T-helper 17 cell (primary cell): ENCODE measurements at places on chromosomes 12 and 14. TPM values are rescaled to one million over a fixed set of nuclear protein-coding genes. Genes with fewer than 3 reads are reported as not detected.

DNA sequence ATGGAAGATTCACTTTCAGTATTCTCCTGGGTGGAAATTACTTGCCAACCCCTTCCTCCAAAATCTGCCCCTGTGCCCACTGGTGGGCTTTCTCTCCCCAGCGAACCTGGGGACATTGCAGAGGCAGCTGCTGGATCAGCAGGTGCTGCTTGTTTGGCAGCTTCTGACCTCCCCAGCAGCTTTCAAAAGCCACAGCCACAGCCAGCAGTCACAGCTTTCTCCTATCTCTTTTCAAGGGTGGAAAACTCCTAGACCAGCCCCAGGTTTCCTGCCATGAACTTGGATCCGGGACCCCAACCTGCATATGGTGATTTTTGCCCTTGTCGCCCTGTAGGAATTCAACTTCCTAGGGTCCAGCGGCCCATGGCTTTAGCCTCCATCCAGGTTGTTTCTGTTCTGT lies 330.8 kb downstream of the ADAMTS20 start:
- DNase-seq = no peak

- DNase-seq = no peak
Observed at GRCh38 chr14:31749275-31749674, 188.1 kb downstream of the NUBPL start.

- DNase-seq = no peak
Observed at GRCh38 chr12:39722504-39722903, 102.9 kb upstream of the ABCD2 start.

The BTBD6 gene
- total RNA-seq = 34.9 TPM

DNA sequence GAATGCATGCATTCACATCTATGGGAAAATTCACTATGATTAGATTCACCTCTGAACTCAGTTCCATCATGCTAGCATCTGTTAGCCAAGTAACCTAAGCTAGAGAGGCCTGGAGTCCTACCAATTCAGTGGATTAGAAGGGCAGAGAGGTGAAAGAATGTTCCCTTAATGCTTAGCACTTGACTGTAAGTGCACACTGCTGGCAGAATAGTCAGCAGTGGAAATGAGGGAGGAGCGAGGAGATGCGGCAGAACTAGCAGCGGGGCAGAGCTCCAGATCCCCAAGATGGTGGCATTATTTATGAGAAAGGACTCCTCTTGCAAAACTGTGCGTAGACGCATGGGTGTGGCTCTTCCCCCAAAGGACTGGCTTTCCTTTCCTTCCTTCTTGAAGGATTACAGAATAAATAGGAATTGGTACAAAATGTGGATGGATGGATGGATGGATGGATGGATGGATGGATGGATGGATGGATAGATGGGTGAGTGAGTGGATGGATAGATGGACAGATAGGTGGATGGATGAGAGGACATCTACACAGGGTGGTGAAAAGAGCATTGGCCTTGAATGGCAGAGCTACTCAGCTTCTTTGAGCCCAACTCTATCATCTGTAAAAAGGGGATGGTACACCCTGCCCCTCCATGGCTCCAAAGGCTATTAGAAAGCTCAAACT lies 227.2 kb downstream of the CHST11 start:
- DNase-seq = no peak

GRCh38 chr12:118344829-118345228 lies 27.9 kb downstream of the TAOK3 start:
- DNase-seq = no peak

- no peak for DNase-seq
Observed at GRCh38 chr14:98006008-98006407, 1208.8 kb downstream of the VRK1 start.

DNA sequence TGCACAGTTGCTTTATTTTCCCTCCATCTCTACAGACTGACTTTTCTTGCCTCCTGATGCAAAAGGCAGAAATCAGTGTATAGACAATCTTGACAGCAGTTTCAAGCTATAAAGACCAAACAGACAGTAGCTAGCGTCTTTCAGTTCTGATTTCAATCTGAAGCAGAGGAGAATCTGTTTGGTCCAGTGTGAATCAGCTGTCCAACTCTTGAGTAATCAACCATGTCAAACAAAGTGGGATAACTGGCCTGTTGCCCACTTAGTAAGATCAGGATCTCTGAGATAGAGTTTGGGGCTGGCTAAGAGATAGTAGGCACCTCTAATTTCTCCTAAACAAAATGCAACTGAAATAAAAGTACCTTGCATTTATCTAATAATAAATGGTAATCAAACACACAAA lies 797.4 kb upstream of the FBXO33 start:
- DNase-seq = no peak

The ESRRB gene
- total RNA-seq = 0.40 TPM

GRCh38 chr12:75294797-75295196 lies 35.3 kb downstream of the CAPS2 start:
- DNase-seq = no peak

- DNase-seq = no peak
Observed at GRCh38 chr12:100895192-100895591, 100.6 kb downstream of the ANO4 start.

GRCh38 chr14:99080306-99080705 lies 191.7 kb downstream of the BCL11B start:
- DNase-seq = no peak

- DNase-seq = no peak
Observed at GRCh38 chr14:98234208-98234607, 1037.8 kb downstream of the BCL11B start.

- no peak for DNase-seq
Observed at GRCh38 chr14:58873228-58873953, 235.6 kb downstream of the DACT1 start.

GRCh38 chr12:92229381-92229780 lies 83.7 kb upstream of the BTG1 start:
- no peak for DNase-seq

The OASL gene
- 30.3 TPM for total RNA-seq

The HOXC11 gene
- not detected for total RNA-seq

DNA sequence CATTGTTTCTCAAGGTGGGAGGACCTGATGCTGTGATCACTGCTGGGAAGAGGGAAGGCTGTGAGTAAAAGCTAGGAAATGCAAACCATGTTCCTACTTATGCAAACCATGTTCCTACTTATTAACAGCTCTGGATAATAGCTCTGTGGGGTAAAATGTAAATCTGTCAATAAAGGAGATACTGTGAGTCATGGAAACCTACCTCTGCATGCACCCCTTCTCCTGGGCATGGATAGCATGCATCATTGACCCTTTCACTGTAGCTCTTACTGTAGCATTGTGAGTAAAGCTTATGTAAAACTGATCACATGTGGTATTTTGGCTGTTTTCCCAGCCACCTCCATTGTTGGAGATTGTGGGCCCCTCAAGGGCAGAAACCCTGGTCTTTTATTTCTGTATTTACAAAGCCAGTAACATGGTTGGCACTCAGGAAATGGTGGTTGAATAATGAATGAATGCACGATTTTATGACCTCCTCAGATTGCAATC lies 253.7 kb downstream of the GRIN2B start:
- DNase-seq = no peak

DNA sequence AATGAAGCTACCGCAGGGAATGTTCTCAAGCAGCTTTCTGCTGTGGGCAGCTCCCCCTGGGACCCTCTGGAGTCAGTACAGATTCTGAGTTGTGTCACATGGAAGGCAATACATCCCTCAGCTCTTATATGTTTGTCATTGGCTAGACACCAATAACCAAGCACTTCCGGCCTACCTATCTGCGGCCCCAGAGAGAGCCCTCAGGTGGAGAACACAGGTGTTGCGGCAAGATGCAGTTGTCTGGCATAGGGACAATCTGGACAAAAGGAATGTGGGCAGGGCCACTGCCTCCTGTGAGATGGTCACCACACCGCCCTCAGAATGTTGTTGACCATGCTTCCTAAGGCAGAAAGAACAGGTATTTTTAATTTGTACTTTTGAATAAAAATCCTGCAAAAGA lies 118.7 kb downstream of the BRMS1L start:
- DNase-seq = no peak

DNA sequence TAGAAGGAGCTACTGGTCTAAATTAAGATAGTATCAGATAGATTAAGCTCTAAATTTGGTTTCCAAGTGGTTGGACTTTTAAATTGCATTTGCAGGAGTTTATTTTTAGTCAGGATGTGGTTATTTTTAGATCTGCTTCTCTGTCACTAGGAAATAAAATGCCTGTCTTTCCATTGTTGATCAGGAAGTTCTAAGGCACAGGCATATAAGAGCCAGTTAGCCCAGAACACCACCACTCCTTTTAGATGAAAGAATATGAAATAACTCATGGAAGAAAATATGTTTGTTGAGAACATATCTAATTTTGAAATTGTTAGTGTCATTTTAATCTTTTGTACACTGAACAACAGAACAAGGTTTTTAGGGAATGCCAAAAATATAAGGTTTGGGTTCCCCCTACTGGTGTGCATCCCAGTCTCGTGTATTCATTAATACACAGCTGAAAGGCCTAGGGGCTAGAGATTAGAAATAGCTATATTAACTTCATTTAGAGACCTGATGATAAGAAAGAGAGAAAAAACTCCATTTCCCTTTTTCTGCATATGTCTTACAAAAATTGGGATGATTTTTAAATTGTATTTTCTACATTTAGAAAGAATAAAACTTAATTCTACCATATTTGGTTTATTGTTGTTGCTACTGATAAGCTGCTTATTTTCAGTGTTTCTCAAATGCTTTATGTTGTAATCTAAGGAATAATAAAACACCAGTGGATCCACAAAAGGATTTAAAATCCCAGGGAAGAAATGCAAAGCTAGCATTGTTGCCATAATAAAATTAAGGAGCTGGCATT lies 67.2 kb downstream of the RIC8B start:
- no peak for DNase-seq

GRCh38 chr12:131965073-131965472 lies 15.3 kb downstream of the EP400 start:
- DNase-seq = no peak

DNA sequence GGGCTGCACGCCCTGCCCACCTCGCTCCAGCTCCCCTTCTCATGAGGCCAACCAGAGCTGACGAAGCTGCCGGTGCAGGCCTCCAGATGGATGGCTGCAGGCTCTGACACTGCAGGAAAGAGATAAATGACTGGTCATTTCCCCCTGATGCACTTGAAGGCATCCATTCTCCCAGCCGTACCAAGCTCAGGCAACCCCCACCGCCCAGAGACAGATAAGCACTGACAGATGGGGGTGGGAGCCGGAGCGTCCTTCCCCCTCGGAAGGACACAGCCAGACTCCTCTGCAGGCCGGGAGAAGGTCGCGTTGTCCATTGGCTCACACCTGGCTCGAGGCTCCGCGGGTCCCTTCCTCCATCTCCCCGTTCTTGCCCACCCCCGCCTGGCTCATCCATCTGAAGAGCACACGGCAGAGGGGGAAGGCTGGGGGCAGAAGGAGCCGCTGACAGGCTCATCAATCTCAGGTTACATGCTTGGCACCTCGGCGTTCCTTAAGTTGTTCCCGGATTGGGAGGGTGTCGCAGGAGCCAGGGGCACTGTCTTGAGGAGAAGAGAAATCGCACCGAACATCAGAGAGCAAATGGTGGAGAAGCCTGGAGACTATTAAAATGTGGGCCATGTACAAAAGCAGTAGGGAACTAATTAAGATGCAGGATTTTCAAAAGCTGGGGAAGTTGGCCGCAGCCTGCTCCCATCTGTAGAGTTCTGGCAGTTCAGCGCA lies 151.6 kb downstream of the DPF3 start:
- DNase-seq = no peak

DNA sequence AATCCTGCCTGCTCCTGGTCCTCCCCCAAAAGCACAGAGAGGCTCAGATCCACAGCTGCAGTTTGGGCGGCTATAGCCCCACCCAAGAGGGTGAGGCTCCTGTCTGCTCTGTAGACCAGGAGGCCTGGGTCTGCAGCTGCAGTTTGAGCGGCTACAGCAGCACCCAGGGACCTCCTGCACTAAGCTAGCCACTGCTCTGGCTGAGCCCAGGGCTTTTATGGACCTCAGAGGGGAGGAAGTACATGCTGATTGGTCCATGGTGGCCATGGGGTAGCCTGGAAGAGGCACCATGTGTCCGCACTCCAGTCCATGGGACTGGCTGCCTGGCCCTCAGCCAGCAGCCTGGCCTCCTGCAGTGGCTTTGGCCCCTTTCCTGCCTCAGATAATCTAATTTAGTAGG lies 49.6 kb upstream of the GSC start:
- DNase-seq = no peak

GRCh38 chr12:103696101-103696500 lies 109.0 kb downstream of the STAB2 start:
- DNase-seq = no peak

DNA sequence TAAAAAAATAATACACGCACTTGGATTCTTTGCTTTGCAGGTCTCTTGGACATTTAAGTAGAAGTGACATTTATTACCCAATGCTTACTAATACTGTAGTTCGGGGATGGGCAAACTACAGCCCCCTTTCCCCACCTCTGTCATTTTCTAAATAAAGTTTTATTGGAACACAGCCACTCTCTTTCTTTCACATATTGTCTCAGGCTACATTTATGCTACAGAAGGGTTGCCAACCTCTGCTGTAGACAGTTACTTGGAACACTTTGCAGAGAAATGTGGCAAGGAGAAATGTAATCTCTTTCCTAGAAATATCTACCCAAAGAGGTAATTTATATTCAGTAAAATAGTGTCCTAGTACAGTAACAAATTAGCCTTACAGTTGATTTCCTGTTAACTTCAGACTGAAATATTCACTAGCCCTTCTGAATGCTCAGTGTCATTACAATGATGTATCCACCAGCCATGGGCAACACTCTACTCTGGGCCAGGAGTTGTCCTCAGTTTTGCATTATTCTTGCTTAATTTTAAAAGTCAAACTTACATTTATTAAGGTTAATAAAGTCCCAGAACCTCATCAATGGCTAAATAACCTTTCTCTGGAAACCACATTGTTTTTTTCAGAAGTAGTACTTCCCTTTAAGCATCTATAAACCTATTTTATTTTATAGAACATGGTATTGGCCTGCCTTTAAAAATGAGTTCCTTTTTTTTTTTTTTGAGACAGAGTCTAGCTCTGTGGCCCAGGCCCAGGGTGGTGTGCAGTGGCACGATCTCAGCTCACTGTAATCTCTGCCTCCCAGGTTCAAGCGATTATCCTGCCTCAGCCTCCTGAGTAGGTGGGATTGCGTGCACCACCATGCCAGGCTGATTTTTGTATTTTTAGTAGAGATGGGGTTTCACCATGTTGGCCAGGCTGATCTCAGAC lies 269.6 kb upstream of the AMIGO2 start:
- no peak for DNase-seq

The TAS2R43 gene
- 1.9 TPM for total RNA-seq

DNA sequence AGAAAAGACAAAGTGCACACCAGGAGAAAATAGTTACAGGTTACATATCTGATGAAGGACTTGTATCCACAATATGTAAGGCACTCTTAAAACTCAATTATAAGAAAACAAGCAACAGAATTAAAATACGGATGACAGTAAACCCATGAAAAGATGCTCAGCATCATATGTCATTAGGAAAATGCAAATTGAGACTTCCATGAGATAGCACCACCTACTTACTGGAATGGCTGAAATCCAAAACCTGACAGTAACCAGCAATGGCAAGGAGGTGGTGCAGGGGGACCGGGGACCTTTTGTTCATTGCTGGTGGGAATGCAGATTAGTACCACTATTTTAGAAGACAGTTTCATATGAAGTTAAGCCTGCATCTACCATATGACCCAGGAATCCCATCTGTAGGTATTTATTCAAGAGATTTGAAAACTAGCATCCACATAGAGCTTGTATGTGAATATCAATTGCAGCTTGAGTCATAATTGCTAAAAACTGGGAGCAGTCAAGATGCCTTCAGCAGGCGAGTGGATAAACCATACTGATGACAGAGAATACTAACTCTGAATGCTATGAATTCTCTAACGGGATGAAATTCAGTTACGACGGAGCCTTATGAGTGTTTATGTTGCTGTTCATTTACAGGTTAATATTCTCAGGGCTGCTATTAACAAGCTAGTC lies 43.9 kb upstream of the ASPG start:
- no peak for DNase-seq

The CCDC197 gene
- total RNA-seq = not detected
